Activated gamma-delta T cell treated with Interleukin-2 at 50 U/mL for 16 hours (primary cell): ENCODE measurements at places on chromosomes 4 and X.

- DNase-seq: no peak
Observed at GRCh38 chrX:106263817-106264216, 95.7 kb downstream of the PWWP3B start.

GRCh38 chr4:100754751-100755150 lies 236.9 kb upstream of the EMCN start:
- DNase-seq: no peak

DNA sequence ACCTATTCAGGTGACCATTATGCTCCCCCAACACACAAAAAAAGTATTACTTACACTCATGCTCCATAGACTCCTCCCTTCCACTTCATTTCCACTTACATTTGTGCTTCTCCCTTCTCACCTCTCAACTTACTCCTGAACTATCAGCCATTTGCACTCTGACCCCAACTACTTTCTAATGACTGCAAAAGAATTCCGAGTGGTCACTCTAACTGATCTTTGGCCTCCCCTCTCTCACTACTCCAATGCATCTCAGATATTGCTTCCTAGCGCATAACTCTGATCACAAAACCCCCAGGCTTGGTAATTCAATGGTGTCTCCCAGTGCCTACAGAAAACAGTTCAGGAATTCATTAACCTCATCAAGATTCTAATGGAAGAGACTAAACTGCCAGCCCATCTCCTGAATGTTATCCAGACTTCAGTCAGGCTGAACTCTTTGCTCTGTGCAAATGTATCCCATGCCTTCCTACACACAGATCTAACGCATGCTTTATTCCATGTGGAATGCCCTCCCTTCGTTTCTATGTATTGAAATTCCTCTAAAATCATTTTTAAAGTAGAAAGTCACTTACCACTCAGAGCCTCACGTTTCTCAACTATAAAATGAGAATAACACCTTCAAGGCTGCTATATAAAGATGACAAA lies 61.1 kb downstream of the FRYL start:
- no peak for DNase-seq

GRCh38 chrX:93585661-93586060 lies 87.7 kb downstream of the NAP1L3 start:
- no peak for DNase-seq
